ENCODE measurements at places on chromosomes 2 and 18.

GRCh38 chr2:120447127-120447785 is 101.3 kb downstream of the INHBB start:
- no peak for DNase-seq

- DNase-seq: no peak
These were observed 244.5 kb downstream of the TXNL1 start for GRCh38 chr18:56393870-56394269.

GRCh38 chr2:48316753-48317750 is 212.9 kb upstream of the STON1 start:
- no peak for DNase-seq

GRCh38 chr18:57057890-57058289 is 89.0 kb upstream of the BOD1L2 start:
- no peak for DNase-seq

GRCh38 chr2:178882666-178883440 is 75.6 kb upstream of the TTN start:
- no peak for DNase-seq

- no peak for DNase-seq
These were observed 14.4 kb upstream of the BIN1 start for GRCh38 chr2:127121353-127121752.

- no peak for DNase-seq
These were observed 37.7 kb downstream of the TPRKB start for GRCh38 chr2:73699437-73699836.
